ENCODE measurements at places on chromosomes 16 and 17.
A peak's percentile ranks its signal among the peaks of the same experiment; 100 is the strongest.

DNA sequence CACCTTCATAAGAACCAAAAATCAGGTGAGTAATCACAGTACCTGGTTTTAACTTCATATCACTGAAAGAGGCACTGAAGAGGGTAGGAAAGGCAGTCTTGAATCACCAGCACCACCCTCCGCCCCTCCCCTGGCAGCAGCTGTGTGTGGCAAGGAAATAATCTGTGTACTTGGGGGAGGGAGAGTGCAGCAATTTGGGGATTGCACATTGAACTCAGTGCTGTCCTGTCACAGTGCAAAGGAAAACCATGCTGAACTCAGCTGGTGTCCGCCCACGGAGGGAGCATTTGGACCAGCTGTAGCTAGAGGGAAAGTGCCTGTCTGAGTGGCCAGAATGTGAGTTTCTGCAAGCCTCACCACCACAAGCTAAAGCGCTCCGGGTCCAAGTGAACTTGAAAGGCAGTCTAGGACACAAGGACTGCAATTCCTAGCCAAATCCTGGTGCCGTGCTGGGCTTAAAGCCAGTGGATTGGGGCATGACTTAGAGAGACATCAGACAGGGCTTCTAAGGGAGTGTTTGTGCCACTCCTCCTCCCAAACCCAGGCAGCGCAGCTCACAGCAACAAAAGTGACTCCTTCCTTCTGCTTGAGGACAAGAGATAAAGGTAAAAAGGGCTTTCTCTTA, 39.7 kb upstream of the ALDH3A1 start:
- no peak for DNase-seq

GRCh38 chr16:12215277-12216105, 239.0 kb downstream of the SNX29 start:
- peak; percentile 70 for DNase-seq

DNA sequence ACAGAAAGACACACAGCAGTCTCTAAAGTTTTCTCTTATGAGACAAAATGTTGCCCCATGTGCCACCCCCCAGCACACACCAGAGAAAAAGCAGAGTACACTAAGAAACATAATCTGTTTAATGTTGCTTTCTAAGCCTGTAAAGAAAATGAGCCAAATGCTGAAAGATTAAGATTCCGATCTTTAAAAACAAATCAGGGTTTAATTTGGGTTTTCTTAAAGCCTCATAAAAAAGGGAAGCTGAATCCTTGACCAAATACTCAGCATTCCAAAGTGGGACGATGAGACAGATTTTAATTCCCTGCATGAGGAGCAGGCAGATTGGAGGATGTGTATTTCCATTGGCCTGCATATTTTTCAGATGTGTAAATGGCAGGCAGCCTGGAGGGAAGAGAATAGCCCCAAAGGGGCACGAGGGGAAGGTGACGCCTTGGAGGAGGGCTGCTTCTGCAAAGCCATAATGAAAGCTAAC, 118.4 kb downstream of the COPRS start:
- DNase-seq: no peak

GRCh38 chr17:60920107-60920506, 242.5 kb downstream of the BCAS3 start:
- DNase-seq: no peak

- no peak for DNase-seq
Observed at GRCh38 chr16:15404792-15405191, 9.2 kb downstream of the MPV17L start.

GRCh38 chr17:64073771-64074703, 53.6 kb upstream of the ICAM2 start:
- DNase-seq: peak; percentile 90

GRCh38 chr16:50351116-50351515, 17.7 kb downstream of the BRD7 start:
- no peak for DNase-seq

DNA sequence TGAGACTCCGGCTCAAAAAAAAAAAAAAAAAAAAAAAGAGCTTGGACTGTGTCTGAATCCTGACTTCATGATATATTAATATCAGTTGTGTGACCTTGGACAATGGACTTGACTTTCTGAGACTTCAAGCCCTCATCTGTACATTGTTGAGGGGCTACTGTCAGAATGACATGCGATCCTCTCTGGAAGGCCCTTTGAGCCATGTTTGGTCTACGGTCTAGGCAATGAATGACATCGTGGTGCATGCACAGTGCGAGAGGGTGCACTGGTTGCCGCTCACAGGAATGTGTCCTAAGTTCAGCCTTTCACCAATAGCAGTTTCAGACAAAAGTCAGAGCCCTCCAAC, 43.0 kb upstream of the ZNF629 start:
- DNase-seq: no peak

GRCh38 chr17:63629627-63630026, 7.4 kb downstream of the MAP3K3 start:
- no peak for DNase-seq

DNA sequence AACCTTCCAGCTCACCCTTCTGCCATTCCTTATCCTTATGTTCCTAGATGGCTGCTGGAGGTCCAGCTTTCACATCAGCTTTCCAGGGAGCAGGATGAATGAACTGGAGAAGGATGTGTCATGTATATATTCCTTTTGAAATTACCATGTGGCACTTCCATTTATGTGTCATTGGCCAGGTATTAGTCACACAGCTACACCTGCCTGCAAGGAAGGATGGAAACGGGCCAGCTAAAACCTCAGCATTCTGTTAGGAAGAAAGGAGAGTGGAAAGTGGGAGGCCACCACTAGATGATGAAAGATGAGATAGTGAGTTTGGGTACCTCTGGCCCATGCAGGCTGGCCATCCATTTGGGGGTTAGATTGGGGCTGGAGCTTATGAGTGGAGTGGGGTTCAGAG, 67.5 kb downstream of the KSR1 start:
- DNase-seq: no peak

DNA sequence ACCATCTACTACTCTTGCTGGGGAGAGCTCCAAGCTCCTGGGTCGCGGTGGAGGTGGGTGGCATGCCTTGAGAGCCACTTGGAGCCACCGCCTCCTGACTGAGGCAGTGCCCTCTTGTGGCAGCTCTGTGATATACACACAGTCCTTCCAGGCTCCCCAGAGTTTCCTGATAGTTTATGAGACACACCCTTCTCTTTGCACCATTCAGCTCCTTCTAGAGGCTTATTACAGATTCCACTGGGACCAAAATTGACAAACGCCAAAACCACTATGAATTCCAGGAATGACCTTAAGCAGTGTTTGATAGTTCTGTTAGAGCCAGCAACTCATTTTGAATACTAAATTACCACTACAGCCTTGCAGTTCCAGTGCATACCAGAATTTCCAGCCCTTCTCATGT, 170.1 kb upstream of the CDH13 start:
- DNase-seq: peak; percentile 84

DNA sequence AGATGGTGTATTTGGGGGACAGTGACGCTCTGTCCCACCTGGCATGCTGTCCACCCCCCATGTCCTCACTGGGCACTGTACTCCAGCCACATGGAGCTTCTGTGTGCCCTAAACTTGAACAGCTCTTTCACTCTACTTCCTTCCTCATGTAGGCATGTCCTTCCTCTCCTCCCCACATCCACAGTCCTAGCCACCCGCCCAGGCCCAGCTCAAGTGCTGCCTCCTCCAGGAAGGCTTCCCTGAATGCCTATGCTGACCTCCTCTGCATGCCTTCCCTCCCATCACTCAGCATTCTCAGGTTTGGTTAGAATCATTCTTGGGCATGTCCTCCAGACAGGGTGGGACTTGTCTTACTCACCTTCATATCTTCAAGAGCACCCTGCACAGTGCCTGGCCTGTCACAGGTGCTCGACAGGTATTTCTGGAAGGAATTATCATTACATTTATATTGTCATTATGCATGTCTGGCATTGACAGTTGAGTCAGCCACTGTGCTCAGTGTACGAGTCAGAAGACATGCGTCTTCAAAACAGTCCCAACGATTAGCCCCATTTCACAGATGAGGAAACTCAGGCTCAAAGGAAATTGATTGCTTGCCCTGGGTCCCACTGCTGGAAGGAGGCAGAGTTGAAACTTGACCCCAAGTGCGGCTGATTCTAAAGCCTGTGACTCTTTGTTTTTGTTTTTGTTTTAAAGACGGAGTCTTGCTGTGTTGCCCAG, 42.1 kb upstream of the TOB1 start:
- DNase-seq: no peak

DNA sequence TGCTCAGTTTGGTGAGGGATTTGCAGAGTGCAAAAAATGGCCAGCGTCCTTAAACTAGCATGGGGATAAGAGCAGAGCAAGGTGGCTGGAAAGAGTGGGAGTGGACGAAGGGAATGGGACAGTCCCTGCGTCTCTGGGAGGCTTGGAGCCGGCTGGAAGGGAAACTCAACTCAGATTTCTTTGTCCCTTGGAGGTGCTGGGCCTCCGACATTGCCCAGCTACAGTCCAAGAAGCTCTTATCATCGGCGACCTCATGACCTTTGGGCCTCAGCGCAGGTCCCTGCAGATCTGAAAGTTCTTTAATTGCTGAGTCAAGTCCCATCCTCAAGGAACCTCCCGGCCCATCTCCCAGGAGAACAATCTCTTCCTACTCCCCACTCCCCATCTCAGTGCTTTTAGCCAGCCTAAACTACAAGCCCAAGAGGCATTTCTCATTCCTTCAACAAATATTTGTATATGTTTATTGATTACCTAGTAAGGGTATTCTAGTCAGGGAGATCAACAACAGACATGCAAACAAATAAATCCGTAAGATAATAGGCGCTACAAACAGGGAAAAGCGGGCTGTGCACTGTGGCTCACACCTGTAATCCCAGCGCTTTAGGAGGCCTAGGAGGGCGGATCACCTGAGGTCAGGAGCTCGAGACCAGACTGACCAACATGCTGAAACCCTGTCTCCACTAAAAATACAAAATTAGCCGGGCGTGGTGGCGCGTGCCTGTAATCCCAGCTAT, 985 bp upstream of the TMEM107 start:
- DNase-seq: no peak

DNA sequence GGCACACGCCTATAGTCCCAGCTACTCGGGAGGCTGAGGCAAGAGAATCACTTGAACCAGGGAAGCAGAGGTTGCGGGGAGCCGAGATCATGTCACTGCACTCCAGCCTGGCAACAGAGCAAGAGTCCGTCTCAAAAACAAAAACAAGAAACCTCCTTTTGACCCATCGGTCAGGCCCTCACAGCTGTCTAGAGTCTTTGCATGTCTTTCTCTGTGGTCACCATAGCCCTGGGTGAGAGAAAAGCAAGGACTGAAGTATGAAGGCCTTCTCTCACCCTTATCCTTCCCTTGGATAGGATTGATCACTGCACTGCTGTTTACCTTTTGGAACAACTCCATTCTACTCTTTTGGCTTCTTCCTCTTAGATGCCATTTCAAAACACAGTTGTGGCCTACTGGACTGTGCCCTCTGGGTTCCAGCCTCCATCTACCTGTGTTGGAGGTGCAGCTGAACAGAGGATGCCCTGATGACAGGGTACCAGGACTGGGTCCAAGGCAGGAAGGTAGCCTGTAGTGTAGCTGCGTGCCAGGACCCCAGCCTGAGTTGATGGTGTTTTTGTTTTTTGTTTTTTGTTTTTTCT, 37.1 kb downstream of the LDHD start:
- DNase-seq: no peak

DNA sequence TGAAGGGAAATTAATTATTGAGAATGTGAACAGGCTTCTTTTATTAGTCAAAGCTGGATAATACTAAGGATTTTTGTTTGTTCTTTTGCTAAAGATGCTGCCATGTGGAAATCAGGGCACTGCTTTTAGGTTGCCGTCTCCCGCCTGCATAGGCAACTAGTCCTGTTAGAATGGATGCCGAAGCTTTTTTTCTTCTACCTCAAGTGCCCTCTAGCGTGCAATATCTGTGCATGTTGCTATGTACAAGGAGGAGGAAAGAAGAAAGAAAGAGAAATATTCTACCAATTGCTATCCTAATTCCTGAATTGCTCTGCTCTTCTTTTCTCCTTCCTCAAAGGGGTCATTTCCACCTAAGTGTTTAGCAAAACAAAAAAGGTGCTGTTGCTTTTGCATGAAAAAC, 5.2 kb upstream of the CDH8 start:
- DNase-seq: peak; percentile 44

GRCh38 chr17:4898351-4898750, 985 bp upstream of the C17orf107 start:
- DNase-seq: no peak

DNA sequence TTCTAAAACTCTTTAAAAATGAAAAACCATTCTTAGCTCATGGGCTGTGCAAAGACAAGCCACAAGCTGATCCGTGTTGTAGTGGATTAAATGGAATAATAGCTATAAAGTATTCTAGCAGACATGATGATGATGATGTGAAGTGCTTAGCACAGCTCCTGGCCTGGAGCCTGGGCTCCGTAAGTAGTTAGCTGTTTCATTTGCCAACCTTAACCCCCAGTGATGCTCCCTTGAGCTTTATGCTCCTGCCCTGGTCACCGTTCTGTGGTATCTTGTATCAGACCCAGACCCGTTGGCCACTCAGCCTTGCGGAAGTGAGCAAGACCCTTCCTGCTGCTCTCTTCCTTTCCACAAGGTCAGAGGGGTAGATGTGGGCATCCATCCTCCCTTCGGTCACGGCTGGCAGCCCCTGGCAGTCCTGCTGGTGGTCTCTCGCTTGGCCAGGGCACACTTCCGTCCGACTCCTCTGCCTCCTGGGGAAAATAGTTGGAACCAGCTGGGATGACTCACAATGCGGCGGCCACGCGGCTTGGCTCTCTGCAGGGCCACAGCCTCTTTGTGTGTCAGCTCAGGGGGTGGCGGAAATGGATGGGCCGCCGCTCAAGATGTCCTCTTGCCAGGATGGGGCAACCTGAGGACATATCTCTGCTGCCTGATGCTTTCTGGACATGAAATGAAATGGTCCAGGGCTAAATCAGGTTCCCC, 79.1 kb downstream of the GPR139 start:
- no peak for DNase-seq

DNA sequence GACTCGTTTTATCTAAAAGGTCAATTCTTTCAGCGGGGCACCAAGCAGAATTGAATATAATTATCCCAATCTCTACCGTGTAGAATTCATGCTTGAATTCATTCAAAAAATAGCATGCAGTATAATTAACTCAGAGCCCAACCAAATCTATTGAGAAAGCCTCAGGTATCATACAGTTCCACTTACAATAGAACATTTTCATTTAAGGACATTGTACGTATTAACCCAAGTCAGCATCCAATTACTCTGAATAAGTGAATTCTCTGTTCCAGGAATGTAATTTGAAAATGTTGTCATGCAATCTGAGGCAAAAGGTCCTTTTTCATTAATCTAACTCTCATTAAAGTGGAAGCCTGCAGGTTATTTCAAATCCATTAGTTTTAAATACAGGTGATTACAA, 78.5 kb downstream of the SALL1 start:
- no peak for DNase-seq

- no peak for DNase-seq
Observed at GRCh38 chr16:77850636-77851333, 62.4 kb downstream of the VAT1L start.

DNA sequence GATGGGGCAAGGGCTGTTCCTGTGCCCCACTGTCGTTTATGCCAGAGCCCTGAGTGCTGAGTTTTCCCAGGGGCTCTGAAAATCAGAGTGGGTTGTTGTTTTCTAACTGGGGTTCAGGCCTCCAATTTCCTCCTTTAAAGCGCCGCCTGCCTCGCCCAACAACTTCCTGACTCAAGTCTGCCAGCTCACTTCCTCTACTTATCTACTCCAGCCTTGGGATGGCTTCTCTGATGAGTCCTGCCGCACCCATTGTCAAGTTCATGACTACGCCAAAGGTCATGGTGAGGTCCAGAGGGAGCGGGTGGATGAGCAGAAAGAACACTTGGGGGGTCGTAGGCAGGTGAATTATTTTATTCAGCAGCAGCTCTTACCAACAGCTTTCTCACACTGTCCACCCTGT, 104.7 kb downstream of the UTP18 start:
- no peak for DNase-seq

GRCh38 chr16:85171759-85172454, 59.6 kb upstream of the CIBAR2 start:
- DNase-seq: no peak

GRCh38 chr16:50881956-50882355, 140.1 kb downstream of the CYLD start:
- no peak for DNase-seq
